ENCODE measurements at places on chromosomes 5 and 9.

GRCh38 chr9:6414247-6414641 is 1.2 kb downstream of the UHRF2 start:
- peak; percentile 32 for DNase-seq

GRCh38 chr9:1941989-1942388 is 73.2 kb upstream of the SMARCA2 start:
- DNase-seq = no peak

DNA sequence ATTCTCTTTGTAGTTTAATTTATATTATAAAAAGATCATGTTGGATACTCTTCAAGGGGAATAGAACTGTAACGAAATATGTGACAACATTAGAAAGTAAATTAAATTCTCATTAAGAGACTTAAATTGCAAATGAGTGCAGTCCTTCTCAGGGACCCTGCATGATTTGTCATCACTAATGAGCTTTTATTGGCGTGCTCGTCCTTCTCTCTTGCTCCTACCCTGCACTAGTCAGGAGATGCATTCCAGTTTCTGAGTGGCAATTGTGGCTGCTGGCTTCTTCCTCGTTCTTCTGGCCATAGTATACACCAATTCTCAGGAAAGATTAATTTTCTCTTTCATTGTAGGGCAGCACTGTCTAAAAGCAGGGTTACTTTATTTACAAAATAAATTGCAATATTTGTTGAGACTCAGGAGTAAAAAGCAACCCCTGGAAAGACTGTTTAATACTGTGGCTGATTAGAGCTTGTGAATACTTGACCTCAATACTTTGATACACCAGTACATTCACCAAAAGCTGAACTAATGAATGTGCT is 376.3 kb upstream of the CHD1 start:
- no peak for DNase-seq

DNA sequence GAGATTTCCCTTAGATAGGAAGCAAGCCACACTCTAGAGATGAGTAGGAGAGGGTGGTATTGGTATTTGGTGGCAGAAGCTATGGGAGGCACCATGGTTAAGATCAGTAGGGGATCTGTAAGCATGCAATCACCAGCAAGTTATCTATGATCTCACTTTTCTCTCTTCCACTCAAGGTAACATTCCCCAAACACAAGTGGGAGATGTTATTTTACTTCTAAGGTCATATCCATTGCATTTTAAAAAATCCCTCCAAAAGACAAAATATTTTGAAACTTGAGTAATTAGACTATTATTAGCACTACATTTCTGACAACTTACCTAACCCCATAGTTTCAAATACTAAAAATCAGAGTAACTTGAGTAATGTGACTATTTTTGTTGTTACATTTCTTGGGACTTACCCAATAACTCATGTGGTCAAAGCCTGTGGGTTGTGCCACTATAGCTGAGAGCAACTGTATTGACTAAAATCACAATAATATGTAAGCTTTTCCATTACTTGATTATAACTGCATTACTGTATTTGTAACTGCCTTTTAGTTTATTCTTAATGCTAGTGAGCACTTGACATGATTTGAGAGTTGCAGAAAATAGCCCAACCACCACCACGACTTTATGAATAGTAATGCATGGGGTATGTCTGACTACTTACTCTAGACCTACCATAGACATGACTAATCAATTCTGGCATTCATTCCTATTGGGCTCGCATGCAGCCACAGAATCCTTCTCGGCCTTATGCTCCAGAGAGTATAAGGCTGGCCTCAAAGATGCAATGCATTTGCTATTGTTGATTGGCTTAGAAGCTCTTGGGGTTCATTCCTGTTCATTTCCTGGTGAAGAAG is 264.7 kb downstream of the TRIM32 start:
- DNase-seq = peak; percentile 70

GRCh38 chr9:87567571-87567970 is 69.9 kb downstream of the DAPK1 start:
- DNase-seq = no peak

- no peak for DNase-seq
Measured at GRCh38 chr9:18673179-18673578, 199.2 kb downstream of the ADAMTSL1 start.

DNA sequence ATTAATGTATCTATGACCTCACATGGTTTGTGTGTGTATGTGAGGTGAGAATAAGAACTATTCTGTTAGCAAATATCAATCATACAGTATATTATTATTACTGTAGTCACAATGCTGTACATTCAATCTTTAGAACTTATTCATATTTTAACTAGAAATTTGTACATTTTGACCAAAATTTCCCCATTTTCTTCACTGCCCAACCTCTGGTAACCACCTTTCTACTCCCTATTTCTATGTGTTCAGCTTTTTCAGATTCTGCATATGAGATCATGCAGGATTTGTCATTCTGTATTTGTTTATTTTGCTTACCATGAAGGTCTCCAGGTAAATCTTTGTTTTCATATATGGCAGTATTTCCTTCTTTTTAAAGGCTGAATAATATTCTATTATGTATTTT is 607.9 kb downstream of the SLCO4C1 start:
- no peak for DNase-seq

DNA sequence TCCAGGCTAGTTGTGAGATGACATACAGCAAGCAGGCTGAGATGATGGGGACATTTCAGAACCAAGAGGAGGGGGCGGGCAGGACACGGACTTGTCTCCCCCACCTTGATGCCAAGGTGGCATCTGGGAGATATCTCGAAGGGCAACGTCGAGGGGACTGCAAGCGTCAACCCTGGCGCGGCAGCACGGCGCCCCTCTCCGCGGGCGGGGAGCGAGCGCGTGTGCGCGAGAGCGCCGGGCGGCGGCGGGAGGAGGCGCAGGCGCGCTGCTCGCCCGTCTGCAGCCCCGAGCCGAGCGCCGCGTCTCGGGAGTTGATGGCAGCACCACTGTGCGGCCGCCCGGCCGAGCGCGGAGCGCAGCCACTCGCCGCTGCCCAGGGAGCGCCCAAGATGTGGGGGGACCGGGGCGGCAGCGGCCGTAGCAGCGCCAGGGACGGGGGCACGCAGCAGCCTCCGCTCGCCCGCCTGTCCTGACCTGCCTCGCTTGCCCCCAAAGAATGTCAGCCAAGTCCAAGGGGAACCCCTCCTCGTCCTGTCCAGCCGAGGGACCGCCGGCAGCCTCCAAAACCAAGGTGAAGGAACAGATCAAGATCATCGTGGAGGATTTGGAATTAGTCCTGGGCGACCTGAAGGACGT is at the start of gene PRR16:
TSS of gene PRR16 (plus strand) at position 310 of the 636 bp plus-strand sequence.
- peak; percentile 45 for DNase-seq

Data from brain microvascular endothelial cell (primary cell).